ENCODE measurements at places on chromosomes 11 and 22.

- DNase-seq: no peak
Observed at GRCh38 chr22:48618326-48618725, 1209.3 kb downstream of the BRD1 start.

GRCh38 chr11:69802590-69802989 is 16.6 kb downstream of the FGF3 start:
- no peak for DNase-seq

DNA sequence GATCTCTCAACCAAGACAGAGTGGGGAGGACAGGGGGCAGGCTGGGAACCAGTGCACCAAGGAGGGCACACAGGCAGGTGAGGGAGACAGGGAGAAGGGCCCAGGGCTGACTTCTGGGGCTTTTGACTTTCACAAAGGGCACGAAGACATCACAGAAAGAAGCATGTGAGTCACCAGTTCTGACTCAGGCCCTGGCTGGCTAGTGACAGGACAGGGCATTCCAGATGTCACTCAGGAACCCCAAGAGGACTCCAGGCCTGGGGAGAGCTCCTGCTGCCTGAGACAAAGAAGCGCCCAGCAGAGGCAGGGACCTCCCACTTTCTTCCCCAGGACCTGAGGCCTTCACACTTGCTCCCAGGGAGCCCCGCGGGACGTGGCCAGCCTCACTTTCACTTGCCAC is 497.2 kb downstream of the BUD13 start:
- DNase-seq: no peak

- DNase-seq: no peak
Observed at GRCh38 chr11:114293201-114293711, 2.9 kb upstream of the NNMT start.

- DNase-seq: no peak
Observed at GRCh38 chr11:61531044-61531443, 22.5 kb downstream of the LRRC10B start.

DNA sequence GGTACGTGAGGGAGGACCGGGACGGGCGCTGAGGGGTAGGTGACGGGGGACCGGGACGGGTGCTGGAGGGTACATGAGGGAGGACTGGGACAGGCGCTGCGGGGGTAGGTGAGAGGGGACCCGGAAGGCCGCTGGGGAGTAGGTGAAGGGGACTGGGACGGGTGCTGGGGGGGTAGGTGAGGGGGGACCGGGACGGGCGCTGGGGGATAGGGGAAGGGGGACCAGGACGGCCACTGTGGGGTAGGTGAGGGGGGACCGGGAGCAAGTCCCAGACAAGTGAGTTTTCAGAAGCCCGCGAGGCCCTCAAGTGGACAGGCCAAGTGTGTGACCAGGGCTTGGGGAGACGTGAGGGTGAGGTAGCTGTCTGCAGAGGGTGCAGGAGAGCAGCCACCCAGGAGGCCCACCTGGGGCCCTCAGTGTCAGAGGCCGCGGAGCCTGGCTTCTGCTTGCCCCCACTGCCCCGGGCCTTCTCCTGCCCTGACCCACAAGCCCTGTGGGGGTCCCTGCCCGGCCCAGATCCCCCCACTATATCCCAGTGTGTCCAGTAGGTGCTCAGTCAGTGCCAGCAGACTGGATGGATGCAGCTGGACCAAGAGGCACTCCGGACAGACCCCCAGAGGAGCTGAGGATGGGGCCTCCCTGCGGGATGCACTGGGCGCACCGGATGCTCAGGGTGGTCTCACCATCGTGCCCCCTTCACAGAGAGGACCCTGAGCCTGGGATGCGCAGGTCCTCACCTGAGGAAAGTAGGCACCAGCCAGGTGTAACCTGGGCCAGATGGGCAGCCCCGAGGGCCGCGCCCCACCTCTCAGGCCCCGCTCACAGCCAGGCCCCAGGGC is 44.2 kb upstream of the TH start:
- DNase-seq: no peak
